ENCODE measurements at places on chromosomes 6 and 20.

GRCh38 chr20:2283706-2284423 lies 11.9 kb upstream of the TGM3 start:
- DNase-seq: no peak

DNA sequence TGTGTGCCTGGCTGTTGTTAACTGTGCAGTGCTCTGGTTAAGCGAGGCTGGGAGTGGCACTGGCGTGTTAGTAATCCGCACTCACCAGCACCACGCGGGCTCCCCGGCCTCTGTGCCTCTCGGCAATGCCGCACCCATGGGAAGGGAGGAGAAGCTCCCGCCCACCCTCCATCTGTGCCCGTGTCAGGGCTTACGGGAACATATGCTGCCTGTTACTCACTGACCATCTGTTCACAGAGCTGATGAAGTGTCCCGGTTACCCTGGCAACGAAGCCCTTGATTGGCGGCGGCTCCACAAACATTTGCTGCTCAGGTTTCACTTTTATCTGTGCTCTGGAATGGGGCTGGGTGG lies 114.7 kb downstream of the PSMB1 start:
- DNase-seq: no peak

DNA sequence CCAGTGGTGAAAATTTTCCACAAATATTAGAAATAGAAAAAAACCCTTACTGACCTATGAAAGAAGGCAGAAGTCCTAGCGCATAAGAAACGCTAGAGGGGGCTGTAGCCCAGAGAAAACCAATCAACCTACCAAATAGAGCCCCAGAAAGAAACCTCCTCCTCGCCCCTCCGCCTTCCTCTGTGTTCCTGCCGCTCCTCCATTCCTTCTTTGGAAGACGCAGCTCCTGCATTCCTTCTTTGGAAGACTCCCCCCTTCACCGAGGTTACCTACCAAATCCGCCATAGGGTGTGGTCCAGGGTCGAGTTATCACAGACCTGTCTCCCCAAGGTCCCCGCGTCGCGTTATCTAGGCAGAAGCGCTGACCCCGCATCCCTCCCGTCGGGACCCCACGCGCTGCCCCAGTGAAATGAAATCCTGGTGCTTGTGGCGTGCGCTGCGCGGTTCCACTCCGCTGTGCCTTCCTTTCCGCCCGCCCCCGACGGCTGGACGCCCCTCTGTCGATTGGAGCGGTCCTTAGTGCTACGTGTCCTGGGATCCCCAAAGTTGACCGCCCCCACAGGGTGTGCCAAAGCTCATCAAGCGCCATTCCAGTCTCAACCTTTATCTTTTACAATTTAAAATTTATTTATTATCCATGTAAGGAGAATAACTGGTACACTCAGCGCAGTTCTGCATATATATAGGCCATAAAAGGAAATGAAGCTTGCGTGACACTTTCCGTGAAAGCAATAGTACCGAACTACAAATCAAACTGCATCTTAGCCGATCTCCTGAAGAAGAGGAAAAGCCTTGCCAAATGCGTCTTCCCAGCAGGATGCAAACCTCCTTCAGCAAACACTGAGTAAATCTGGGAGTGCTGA lies 13.0 kb downstream of the RPP21 start:
- DNase-seq: peak; percentile 12

DNA sequence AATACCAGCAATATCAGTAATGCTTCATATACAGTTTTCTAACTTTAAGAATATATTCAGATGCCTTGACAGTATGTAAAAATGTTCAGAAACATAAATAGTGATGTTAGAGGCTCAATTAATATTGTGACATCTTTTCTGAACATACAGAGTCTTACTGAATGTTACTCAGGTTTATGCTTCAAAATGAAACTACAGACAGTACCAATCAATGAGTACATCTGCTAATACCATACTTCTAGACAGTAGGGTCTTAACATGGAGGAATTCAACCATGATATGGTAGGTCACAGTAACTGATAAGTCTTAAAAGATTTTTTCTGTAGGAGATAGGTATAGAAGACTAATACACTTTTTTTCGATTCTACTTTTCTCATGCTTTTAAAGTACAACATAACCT lies 8.3 kb downstream of the GCLC start:
- no peak for DNase-seq

DNA sequence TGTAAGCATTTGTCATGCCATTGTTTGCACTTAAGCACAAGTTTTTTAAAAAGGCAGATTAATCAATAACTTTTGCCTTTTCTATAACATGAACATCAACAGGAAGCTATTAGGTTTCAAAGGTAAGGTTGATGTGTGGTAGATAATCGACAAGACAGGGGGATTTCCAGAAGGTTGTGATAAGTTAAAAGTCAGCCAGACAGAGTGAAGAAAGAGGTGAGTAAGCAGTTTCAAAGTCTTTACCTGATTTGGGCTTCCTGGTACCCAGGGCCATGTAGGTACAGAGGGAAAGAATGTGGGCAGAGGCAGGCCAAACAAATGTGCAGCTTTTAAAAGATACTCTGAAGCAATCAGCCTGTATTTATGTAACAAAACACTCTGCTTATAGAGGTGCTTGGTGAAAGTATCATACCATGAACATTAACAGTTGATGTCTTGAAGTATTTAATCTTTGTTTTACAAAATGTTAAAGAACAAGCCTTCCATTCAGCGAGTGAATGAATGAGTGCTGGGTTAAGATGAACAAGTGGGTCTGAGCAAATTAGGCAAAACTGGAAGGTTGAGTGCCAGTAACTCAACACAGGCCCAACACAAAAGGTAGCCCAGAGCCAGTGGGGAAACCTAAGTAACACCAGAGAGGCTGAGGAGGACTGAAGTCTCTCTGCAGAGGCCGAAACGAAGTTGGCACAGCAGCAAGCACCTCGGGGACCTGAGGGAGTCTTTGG lies 60.2 kb downstream of the LRRC1 start:
- DNase-seq: no peak

DNA sequence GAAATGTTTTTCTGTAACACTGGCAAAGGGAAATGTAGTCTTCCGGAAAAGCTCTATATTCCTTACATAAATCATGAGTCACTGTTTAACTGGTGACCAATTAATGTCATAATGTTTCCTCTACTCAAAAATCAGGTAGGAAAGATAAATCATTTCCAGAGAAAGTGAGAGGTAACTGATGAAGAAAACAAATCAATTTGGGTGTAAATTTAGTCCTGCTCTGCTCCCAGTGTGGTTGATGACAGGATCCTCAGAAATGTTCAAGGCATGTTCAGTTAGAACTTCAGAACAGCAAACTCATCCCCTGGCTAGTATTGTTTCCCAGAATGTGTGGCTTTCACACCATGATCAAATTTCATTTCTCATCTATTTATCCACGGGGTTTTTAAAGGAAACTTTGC lies 38.8 kb upstream of the SPACA1 start:
- no peak for DNase-seq

GRCh38 chr20:18943542-18943941 lies 130.0 kb downstream of the SCP2D1 start:
- no peak for DNase-seq

DNA sequence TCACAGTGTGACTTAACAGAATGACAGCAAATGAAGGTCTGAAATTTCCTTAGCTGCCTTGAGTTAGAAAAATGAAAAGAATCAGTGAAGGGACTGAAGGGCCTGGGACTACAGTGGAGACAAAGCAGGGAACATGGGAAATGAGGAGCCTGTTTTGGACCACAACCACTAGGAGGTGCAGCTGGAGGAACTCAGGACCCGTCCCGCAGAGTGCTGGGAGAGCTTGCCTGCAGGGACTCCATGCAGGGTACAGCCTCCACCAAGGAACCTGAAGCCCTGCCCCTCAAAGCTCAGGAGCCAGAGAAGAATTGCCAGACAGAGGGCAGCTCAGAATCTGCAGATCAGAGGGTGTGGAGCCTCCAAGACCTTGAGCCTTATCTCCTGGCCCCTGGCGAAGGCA lies 50.7 kb downstream of the LRFN2 start:
- DNase-seq: no peak

- no peak for DNase-seq
Observed at GRCh38 chr6:130890521-130890971, 63.3 kb downstream of the SMLR1 start.

DNA sequence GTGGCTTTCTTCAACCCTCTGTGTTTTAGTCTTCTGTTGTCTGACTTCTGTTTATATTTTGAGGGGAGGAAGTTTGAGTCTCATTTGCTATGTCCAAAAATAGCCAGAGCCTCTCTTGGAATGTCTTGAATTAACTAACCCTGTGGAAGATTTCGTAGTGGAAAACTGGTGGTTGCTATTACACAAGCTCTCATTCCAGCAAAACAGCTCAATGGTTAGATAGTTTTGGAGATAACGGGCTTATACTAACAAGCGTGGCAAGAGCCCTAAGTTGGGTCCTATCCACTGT lies 1.6 kb downstream of the CCN2 start:
- DNase-seq: no peak

DNA sequence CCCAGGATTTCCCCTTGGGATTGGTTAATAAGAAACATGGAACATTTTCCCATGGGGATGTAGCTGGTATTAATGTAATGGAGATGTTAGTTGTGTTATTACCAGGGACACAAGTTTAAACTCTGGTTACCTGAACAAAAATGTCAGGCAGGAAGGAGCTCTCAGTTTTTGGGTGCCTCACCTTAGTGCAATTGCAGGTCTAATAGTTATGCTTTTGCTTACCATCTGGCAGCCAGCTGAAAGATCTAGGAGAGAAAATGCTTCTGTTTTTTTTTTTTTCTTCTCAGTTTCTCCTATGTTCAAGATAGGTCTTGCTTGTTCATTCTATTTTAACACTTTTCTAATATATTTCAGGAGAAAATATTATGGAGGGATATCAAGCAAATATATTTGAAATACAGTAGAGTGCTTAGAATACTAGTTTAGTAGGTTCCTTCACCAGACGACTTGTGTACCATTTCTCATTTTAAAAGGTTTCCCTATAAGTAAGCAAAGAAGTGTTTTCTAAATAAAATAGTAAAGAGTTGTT lies 4.2 kb upstream of the UBE2J1 start:
- DNase-seq: no peak

DNA sequence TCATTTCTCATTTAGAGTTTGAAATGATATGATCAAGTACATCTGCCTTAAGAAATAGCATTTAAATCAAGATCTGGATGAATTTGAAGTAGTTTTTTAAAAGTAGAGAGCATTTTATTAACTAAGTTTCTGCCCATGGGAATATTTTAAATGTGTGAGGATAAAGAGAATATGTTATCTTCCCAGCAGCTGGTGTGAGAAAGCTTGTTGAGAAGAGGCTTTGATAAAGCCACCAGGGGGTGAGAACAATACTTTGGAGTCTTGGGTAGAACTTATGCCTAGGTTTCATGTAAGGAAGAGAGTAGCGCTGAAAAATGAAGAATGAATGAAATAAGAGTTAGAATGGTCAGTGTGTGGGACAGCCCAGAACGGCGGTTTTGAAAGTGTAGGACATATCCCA lies 190.2 kb downstream of the GRM1 start:
- no peak for DNase-seq

GRCh38 chr6:47804821-47805220 lies 23.0 kb downstream of the OPN5 start:
- no peak for DNase-seq

DNA sequence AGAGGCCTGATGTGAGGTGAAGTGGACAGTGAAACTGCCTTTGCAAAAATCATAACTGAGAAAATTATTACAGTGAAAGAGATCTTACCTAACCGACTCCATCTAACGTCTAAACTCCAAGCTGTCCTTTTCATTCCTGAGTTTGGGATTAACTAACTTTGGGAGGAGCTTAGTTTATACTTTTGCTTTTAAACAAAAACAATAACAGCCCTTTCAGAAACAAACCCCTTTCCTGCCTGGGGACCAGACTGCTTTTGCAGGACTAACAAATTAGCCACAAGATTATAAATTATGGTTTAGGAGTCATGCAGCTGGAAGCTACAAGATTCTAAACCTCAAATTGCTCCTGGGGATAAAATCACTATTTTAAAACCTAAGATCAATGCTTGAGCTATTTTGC lies 38.6 kb upstream of the HFE start:
- no peak for DNase-seq

- DNase-seq: no peak
Observed at GRCh38 chr6:4935486-4935885, 68.4 kb downstream of the RPP40 start.

GRCh38 chr6:139338795-139339194 lies 35.7 kb downstream of the CITED2 start:
- no peak for DNase-seq

GRCh38 chr20:13525225-13525940 lies 113.3 kb downstream of the TASP1 start:
- DNase-seq: no peak

DNA sequence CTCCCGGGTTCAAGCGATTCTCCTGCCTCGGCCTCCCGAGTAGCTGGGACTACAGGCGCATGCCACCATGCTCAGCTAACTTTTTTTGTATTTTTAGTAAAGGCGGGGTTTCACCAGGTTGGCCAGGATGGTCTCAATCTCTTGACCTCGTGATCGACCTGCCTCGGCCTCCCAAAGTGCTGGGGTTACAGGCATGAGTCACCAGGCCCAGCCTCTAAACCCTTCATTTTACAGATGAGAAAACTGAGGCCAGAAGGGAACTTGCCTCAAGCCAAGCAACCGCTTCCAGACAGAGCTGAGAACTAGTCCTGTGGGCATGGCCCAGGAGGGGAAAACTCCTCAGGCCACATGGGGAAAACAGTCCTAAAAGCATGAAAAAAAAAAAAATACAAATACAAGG lies 47.1 kb downstream of the ZMYND8 start:
- no peak for DNase-seq

DNA sequence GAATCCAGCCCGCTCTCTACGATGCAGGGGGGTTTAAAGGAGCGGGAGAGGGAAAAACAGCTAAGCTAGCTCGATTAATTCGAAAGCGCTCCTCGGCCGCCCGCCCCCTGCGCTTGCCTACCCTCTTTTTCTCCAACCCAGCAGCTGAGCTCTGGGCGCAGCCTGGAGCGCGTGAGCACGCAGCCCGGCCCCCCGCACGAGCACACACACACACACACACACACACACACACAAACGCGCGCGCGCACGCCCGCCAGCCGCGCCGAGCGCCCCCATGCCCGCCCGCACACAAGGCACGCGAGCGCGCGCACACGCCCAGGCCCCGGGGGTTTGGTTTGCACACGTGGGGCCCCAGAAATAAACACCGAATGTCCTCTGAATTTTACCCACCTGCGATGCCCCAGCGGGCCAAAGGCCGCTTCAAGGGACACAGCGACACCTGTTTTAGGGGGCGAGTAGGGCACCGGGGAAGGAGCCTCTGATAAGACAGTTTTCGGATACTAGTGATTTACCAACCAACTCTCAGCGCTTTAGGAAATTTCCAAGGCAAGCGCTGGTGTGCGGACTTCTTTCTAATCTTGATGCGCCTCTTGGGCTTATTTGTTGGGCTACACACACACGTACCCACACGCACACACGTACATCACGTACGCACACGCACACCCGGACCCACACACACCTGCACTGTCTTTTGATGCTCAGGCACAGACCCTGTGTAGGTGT lies 802 bp upstream of the NRN1 start:
- no peak for DNase-seq

DNA sequence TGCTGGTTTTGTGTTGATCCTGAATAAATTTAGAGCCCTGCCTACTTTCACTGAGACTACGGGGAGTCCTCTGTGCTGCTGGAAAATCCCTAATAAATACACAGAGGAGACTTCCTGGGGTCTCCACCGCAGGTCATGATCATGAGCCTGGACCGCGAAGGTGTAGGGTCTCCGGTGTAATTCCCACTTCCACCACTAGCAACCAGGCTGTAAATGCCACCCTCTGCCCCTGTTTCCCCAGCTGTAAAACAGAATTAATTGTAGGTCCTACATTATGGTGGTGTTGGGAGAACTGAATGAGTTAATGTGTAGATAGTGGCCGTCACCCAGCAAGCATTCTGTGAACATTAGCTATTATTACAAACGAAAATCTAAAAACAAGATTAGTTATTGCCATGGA lies 191.6 kb upstream of the THBS2 start:
- DNase-seq: no peak

Measured in stimulated activated CD4-positive, alpha-beta T cell treated with anti-CD3 and anti-CD28 coated beads, Interleukin-15, amount 100 ng/mL, for 1 hour (primary cell).